HFF-Myc (cell line): ENCODE measurements at places on chromosomes 1 and 21.

- DNase-seq: no peak
These were observed 45.7 kb downstream of the ACOT7 start for GRCh38 chr1:6347641-6348487.

- DNase-seq: peak; percentile 52
These were observed 30.0 kb upstream of the EPS8L3 start for GRCh38 chr1:109793486-109794318.

DNA sequence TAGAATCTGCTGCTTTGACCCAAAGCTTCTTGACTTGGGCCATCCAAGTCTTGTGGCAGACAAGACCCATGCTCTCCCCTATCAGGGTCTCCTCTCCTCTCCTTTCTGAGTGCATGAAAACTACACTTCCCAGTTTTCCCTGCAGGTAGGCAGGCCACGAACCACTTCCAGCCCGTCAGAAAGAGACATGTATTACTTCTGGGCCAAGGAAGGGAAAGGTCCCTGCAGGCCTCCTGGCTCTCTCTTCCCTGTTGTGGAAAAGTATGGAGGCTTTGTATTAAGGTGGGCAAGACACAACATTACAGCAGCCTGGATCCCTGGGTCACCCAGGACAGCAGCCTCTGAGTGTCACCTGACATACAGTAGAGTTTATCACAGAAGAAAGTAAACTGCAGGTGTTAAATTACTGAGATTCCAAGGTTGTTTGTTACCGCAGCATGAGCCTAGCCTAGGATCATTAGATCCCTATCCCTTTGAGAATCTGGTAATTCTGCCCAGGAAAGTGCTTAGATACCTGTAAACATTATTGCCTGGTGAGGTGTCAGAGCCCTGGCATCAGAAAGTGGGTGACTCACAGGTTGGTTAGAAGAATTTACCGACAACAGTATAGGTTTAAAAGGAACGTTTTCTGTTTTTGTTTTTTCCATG, 717.3 kb downstream of the MATN1 start:
- DNase-seq: no peak

DNA sequence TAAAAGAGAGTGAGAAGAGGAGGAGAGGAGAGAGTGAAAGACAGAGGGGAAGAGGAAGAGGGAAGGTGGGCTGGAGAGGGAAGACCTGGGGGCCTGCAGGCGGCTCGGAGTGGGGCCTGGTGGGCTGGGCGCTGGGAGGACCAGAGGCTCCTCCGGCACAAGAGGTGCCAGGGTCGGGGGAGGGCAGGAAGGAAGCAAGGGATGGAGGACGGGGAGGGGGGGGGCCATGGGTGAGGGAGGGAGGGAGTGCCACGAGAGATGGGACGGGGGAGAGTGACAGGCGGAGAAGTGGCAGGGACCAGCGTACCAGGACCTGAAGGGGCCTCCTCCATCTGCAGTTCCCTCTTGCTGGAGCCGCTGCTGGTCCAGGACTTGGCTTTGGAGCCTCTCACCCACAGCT, 87.7 kb downstream of the CASZ1 start:
- DNase-seq: no peak

DNA sequence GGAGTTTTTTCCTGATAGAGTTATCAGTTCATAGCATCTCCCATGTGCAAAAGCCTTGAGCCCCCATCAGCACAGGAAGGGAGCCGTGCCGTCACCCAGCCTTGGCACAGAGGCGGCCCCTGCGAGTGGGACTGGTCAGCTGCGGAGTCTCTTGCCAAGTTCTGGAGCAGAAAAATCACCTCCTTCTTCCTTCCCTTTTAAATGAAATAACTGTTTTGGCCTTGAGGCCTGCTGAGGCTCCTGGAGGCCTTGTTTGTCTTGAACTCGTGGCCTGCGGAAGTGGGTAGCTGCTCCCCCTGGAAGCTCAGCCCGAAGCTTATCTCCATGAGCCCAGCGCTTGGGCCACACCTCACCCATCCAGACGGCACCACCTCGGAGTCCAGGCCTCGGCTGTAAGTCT, 145.7 kb upstream of the TMEM51 start:
- DNase-seq: no peak

GRCh38 chr21:42374864-42375499, 8.6 kb upstream of the TFF1 start:
- no peak for DNase-seq
